Type B pancreatic cell (in vitro differentiated cells): ENCODE measurements at places on chromosomes 7 and 10.

GRCh38 chr10:26721561-26721960 is 24.1 kb downstream of the PDSS1 start:
- DNase-seq: no peak

- DNase-seq: no peak
These were observed 375.3 kb downstream of the DPP6 start for GRCh38 chr7:154427533-154427932.

GRCh38 chr7:97089771-97090170 is 27.7 kb upstream of the SDHAF3 start:
- DNase-seq: no peak

GRCh38 chr7:22364900-22365299 is 7.9 kb upstream of the RAPGEF5 start:
- no peak for DNase-seq

GRCh38 chr7:17071866-17072265 is 190.1 kb upstream of the AGR3 start:
- DNase-seq: no peak

- no peak for DNase-seq
These were observed 3.7 kb upstream of the DPYSL4 start for GRCh38 chr10:132183046-132183445.

- DNase-seq: no peak
These were observed 17.0 kb downstream of the ZDHHC6 start for GRCh38 chr10:112429654-112430230.

- peak; percentile 80 for DNase-seq
These were observed 7.8 kb downstream of the HPS6 start for GRCh38 chr10:102072673-102073527.

- DNase-seq: no peak
These were observed 40.7 kb downstream of the TARP start for GRCh38 chr7:38232502-38233366.

GRCh38 chr10:112698133-112698817 is 251.3 kb downstream of the VTI1A start:
- no peak for DNase-seq

DNA sequence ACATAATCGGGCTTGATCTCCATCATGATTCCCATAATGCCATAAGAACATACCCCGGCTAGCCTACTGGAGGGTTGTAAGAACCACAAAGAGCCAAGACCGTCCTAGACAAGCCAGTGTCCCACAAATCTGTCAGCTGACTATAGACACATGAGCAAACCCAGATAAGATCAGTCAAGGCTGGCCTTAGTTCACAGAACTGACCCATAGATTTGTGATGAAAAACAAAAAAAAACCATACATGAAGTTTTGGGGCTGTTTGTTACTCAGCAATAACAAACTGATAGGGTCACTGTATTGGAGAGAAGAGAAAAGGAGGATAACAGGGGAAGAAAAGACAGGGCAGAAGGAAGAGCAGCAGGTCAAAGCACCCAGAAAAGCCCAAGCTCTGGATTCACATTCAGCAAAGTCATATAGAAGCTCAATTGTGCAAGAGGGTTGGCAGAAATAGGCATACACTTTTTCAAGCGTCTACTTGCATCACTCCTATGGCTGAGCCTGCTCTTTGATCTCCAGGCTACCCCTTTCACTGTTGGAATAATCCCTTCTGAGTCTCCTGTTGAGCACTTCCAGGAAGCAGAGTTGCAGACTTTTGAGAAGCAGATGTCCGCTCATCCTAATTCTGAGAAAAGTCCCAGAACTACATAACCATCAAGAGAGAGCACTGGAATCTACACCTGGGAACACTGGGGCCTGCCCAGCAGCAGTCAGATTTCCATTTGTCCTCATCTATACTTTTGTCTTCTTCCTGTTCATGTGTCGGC is 122.0 kb upstream of the HABP2 start:
- no peak for DNase-seq

- DNase-seq: no peak
These were observed 80.0 kb downstream of the SDK1 start for GRCh38 chr7:3380886-3381685.

GRCh38 chr7:24922099-24922773 is 57.7 kb downstream of the OSBPL3 start:
- no peak for DNase-seq

DNA sequence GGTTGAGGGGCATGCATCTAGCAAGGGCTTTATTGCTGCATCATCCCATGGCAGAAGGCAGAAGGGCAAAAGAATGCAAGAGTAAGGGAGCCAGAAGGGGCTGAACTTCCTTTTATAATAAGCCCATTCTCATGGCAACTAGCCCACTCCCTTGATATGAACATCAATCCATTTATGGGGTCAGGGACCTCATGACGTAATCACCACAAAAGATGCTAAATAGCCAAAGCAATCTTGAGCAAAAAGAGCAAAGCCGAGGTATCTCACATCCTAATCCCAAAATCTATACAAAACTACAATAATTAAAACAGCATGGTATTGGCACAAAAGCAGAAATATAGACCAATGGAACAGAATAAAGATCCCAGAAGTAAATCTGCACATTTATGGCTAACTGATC is 499.9 kb downstream of the ATRNL1 start:
- DNase-seq: no peak

- DNase-seq: no peak
These were observed 8.0 kb upstream of the ZNRF2 start for GRCh38 chr7:30276203-30276900.

DNA sequence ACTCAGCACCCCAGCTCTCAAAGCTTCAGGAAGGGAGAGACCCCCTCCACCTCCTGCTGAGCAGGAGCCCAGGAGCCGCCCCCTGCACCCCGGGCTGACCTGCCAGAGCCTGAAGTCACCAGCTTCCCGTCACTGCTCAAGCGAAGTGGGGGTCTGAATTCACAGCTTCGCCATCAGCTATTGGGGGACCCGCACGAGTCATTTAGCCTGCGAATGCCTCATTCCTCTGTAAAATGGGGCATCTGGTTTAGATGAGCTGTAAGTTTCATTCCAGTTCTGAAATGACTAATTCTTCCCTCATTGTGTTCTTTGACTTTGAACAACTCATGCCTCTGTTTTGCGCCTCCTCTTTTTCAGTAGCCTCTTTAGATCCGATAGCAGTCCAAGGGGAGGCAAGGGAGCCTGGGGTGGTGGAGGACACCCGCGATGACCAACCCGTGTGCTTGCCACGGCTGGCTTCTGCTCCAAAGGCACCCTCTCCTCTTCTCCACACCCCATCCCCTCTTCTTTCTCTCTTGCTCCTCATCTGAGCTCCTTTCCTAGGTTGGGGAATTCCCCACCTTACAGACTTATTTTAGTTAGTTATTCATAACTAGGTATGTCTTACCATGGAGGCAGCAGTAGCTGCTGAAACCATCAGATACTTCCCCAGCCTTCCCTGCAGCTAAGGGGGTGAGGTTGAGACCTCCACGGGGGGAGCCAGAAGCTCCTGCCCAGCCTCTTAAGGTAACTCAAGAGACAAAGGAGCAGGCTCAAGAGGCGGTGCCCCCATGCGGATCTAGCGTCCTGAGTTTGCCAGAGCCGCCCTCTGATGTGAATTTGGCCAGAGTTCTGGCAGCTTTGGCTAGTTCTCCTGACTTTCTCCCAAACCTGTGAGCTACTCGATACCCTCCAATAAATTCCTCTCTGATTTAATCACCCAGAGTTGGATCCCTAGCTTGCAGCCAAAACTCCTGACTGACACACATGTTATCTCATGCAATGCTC is 47.7 kb downstream of the RBM17 start:
- no peak for DNase-seq

GRCh38 chr10:378930-379704 is 243.9 kb downstream of the ZMYND11 start:
- no peak for DNase-seq

DNA sequence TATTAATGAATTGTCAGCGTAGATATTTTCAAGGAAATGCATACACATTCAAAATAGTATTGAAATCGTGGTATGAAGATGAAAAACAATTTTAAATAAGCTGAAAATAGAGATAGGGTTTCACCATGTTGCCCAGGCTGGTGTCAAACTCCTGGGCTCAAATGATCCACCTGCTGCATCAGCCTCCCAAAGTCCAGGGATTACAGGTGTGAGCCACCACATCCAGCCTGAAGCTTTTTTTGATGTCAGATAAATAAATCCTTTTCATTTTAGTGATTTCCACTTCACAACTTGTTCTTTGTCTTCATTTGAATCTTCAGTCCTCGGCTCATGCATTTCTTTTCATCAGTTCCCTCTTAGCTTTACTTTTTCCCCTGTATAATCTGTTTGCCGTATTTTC is 4.6 kb downstream of the CDK13 start:
- DNase-seq: no peak

GRCh38 chr7:41098846-41099245 is 604.0 kb downstream of the INHBA start:
- no peak for DNase-seq

DNA sequence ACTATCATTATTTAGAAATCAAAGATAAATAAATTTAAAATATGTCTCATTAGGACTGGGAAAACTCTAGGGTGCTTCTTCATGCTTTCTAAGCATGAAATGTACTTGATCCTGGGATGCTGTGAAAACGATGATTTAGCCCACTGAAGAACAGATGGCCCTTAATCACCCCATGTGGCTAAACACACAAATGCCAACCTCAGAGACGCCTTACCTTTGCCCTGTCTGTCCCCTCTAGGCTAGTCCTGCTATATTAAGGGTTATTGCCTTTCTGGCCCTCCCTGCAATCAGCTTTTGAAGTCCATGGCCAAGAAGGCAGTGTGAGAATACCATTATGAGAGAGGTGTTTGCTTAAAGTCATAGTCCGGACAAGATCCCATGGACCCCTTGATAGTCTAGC is 217.2 kb downstream of the TWIST1 start:
- DNase-seq: no peak

DNA sequence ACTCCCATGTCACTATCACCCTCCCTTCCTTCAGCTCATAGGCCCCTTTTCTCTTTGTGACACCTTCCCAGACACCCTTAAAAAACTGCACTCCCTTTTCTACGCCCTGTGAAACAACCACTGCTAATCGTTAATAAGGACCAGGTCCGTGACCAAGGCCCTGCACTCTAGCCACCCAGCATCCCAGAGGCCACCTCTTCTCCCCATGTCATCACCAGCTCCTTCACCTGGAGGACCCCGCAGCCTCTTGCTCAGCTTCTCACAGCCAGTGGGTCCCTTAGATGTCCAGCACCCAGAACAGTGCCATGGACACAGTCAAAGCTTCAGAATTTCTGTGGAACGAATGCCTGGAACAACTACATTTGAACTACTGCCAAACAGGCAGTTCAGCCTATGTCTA is 2.3 kb downstream of the PARD3 start:
- DNase-seq: no peak

DNA sequence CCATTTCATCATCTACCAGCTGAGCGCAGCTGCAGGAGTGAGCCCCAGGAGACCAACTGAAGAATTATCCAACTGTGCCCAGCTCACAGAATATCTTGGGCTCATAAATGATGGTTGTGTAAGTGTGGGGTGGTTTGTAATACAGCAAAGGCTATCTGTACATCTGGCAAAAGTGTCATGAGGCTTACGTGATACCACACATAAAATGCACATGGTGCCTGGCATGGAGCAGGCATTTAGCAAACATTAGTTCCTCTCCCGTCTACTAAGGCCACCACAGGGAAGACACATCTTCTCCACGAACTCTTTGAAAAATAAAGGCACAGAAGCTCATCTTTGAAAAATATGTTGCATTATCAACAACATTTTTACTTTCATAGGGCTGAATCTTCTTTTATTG is 32.3 kb downstream of the AOAH start:
- no peak for DNase-seq

GRCh38 chr10:106592396-106592795 is 572.1 kb downstream of the SORCS1 start:
- no peak for DNase-seq

DNA sequence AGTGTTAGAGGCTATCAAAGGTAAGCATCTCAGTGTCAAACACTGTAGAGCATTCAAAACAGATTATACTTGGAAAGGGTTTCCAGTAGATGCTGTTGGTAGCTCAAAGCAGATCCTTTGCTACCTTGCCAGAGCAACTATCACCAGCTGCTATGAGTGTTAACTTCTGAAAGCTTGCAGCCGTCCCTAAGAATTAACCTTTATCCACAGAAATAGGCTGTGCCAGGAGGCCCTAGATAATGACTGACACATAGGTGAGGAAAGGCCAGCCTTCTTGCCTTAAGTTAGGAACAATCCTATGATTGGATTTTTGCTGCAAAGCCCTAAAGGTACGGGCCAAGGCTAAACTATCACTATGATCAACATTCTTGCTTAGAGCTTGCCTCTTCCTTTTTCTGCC is 263.2 kb downstream of the DGKB start:
- no peak for DNase-seq

- DNase-seq: no peak
These were observed 96.3 kb downstream of the CPED1 start for GRCh38 chr7:121084748-121085336.

GRCh38 chr10:3876350-3876962 is 91.4 kb upstream of the KLF6 start:
- no peak for DNase-seq

GRCh38 chr7:6252748-6253147 is 19.7 kb downstream of the CYTH3 start:
- no peak for DNase-seq

DNA sequence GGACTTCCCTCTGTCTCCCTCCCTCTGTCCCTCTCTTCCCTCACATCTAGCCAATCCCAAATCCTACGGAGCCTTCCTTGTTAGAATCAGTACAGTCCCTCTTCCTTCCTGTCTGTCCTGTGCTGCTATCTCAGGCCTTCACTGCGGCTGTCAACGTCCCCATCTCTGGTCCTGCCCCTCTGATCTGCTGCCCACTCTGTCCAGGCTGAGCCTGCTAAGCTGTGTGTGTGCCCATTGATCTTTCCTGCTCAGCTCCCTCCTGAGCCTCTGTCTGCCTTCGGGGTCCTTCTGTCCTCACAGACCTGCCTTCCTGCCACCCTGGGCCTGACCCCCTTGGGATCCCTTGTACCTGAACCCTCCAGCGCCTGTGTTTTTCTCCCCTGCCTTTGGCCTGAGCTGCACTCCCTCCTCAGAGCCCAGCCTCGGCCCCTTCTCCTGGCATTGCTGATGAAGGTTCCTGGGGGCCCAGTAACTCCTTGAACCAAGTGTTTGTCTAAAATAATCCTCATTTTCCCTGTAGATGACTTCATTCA is 182.1 kb upstream of the SHH start:
- no peak for DNase-seq

DNA sequence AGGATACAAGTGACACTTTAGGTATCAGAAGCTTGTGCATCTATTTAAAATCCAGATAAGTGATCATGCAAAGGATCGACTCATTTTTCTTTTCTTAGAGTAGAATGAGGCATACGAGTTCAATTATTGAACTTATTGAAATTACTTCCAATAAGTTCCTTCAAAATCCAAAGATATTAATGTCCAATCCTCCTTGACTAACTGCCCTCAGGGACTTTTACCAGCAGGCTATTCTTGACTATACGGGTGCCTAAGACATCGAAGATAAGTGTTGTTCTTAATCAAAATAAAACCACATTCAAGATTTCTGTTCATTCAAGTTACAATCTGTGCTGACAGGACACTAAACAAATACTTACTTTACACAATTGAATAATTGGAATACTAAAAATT is 74.5 kb upstream of the SP4 start:
- DNase-seq: no peak

GRCh38 chr7:38274486-38274885 is 1.1 kb upstream of the TARP start:
- no peak for DNase-seq

GRCh38 chr7:92768501-92769393 is 67.6 kb downstream of the CDK6 start:
- DNase-seq: no peak
